ENCODE measurements at places on chromosomes 1 and 21.

DNA sequence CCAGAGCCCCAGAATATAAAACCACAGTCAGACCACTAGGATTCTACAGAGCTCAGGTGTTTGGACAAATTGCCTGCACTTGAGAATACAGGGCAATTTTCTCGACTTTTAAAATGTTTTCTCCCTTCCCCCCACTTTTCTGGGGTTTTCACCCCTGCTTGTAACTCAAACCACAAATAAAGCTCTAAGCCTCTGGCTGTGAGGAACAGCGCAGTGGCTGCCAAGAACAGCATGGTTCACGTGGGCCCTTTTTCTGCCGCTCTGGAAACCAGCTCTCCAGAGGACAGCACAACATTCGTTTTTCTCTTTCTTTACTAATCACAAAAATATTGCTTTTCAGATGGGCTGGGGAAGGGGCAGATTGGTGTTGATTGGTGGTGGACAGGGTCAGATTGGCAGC lies 102.2 kb upstream of the JUN start:
- peak; percentile 11 for DNase-seq

GRCh38 chr1:2306151-2306978 lies 78.2 kb downstream of the SKI start:
- no peak for DNase-seq

GRCh38 chr21:37231671-37232070 lies 35.5 kb downstream of the VPS26C start:
- no peak for DNase-seq

DNA sequence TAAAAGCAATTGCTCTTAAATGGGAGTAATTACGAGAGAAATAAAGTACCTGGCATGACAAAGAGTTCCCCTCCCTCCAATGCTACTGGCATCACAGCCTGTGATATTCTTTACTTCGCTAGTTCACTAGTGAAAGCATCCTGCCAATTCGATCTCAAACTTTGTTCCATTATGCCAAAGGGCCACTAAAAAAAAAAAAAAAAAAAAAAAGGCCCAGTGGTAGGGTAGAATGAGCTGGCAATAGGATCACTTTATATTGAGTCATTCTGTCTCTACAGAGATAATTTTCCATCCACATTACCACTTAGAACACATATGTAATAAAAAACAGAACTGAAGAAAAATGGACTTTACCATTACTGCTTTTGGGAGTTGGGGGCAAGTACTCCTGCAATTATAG lies 11.2 kb downstream of the PUM1 start:
- no peak for DNase-seq

DNA sequence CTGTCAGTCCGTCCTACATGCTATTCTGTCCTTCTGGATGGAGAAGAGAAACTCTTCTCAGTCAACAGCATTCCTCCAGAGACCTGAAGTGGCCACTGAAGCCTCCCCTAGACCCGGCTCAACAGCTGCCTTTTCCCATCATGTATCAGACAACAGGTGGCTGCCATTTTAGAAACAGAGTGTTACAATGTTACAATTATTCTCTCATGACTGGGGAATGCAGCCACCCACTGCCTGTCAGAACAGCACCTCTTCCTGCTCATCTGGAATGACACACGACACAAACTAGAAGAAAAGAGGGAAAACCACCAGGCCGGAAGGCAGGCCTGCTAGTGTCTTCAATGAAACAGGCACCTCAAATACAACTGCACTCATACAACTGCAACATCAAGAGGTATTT lies 105.3 kb downstream of the PGBD5 start:
- no peak for DNase-seq

DNA sequence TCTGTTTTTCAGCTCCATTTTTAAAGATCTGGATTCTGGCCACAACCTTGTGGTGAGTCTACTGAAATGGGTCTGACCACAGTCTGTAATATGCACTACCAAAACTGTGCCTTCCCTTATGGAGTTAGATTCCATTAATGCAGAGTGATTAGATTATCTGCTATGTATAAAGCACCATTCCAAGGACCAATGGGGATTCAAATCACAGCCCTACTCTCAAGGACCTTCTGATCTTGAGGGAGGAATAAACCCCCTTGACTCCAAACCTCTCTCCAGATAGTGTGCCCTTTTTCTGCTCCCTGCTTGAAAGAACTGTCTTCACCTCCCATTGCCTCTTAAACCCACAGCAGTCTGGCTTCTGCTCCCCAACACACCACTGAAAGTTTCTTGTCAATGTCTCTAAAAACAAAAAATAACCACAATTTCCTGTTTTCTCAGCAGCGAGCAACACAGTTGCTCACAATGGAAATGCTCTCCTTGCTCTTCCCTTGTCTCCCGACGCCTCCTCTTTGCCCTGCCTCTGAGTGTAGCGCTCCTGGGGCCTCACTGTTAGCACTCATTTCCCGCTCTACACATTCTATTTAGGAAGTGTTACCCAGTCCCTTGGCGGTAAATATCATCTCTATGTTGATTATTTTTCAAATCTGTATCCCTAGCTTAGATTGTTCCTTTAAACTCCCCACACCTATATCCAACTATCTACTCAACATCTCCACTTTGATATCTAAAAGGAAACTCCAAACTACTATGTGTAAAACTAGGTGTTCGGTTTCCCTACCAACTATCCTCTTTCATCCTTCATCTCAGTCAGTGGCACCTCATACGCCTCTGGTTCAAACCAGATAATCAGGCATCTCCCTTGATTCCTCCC lies 13.6 kb downstream of the PCNX2 start:
- DNase-seq = peak; percentile 21

DNA sequence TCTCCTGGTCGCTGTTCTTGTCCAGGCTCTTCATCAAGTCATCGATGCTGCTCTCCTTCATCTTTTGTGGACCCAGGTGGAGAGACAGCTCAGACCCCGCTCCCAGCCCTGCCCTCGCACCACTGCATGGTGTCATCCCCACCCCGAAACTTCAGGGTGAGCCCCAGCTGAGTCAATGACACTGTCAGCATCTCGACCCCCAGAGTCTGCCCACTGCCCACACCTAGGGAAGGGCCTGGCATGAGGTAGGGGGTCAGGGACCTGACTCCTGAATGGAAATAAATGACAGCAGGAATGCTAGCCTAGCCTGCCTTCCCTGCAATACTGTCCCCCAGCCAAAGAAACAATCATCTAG lies 1.6 kb upstream of the S100A6 start:
- no peak for DNase-seq

DNA sequence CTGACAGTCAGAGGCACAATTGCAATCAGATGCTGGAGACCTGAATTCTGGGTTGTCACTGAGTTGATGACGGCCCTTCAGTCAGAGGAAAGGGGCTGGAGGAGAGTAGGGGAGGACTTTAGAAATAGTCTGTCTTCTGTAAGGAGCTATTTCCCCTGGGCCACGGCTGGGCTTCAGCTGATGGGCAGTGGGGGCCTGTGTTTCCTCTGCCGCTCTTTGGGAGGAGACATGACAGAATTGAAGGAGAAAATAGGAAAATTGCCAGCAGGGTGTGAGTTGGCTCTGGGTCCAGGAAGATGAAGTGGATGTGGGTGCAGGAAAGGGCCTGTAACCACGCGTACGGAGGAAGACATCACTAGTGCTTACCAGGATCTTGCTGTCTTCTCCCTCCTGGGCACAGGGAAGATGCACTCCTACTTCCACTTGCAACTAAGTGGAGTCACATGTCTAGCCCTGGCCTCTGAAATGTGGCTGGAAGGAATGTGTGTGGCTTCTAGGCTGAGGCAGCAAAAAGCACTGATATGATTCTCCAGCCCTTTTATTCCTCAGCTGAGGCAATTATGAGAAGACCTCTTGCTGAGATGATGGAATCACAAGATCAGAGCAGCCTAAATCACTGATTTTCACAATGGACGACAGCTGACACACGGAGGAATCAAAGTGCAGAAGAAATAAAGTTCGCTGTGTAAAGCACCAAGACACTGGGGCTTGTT lies 250.0 kb downstream of the GRIK3 start:
- DNase-seq = no peak

GRCh38 chr1:224495866-224496265 lies 61.3 kb upstream of the WDR26 start:
- DNase-seq = no peak

DNA sequence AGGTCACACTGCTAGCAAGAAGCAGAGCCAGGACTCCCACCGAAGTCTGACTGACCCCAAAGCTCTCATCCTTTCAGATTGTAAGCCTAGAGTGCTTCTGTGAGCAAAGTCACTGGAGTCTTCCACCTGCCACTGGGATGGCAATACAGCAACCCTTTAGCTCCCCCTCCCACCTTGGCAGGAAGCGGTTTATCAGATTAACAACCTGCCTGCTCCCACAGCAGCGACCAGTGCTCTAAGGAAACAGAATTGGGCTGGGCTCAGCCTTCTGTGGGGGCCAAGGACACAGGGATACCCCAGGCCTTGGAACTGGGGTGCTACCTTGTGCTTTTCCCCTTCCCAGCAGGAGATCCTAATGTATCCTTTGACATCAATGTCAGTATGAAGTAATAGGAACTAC lies 76.0 kb downstream of the GFI1 start:
- no peak for DNase-seq

- DNase-seq = no peak
Measured at GRCh38 chr1:10765734-10766478, 30.5 kb downstream of the CASZ1 start.

DNA sequence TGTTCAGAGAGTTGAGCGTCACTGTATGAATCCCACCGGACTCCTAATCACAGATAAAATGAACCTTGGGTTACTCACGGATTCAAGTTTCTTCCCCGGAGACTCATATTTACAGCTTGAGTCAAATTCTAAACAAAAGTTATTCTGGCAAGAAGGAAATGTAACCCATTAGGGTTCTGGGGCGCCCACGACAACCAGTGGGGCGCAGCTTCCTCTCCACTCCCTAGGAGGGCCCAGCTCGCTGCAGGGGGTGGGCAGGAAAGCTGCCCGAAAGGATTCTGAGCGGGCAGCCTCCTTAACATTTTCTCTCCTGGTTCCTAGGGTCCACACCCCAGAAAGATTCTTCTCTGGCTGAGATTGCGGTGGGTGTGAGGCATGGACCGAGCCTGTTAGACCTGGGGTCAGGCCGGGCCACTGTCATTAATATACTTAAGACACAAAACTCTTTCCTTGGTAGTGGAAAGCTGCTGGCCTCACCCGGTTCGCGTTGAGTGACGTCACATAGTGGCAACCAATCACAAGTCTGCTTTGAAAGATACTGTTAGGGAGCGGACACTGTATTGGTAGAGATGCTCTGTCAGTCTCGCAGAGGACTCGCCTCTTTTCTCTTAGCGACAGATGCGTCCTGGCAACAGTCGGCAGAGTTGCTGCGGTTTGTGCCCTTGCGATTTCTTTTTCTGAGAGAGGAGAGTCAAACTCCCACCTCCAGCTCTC lies 13.6 kb upstream of the MCOLN3 start:
- DNase-seq = peak; percentile 85

GRCh38 chr1:10755970-10756521 lies 40.4 kb downstream of the CASZ1 start:
- peak; percentile 38 for DNase-seq

GRCh38 chr1:26910343-26911160 lies 3.2 kb downstream of the NR0B2 start:
- DNase-seq = no peak

- no peak for DNase-seq
Measured at GRCh38 chr1:3669421-3669821, 17.1 kb downstream of the TP73 start.

- DNase-seq = no peak
Measured at GRCh38 chr1:22290157-22290556, 147.3 kb upstream of the WNT4 start.

DNA sequence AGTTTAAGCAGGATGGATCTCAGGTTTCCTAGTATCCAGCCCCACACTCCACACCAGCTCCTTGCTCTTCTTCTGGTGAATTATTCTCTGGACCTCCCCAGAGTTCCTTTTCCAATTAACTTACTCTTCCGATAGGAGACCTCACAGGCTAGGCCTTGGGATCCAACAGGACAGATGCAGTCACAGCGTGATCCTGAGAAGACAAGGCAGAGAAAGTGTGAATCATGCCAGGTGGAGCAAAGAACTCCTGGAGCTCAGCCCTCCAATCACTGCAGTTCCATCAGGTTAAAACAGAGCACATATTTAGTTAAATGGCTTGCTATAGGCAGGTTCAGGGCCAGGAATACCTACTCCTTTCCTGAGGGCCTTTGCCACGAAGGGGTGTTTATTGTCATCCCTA lies 34.1 kb downstream of the C8B start:
- no peak for DNase-seq

- DNase-seq = no peak
Measured at GRCh38 chr1:84737590-84737989, 47.3 kb upstream of the SSX2IP start.

- DNase-seq = no peak
Measured at GRCh38 chr1:79089946-79090345, 83.4 kb upstream of the ADGRL4 start.

GRCh38 chr1:233627823-233628222 lies 13.9 kb downstream of the KCNK1 start:
- DNase-seq = no peak

- DNase-seq = no peak
Measured at GRCh38 chr21:46384556-46384955, 60.6 kb downstream of the PCNT start.

DNA sequence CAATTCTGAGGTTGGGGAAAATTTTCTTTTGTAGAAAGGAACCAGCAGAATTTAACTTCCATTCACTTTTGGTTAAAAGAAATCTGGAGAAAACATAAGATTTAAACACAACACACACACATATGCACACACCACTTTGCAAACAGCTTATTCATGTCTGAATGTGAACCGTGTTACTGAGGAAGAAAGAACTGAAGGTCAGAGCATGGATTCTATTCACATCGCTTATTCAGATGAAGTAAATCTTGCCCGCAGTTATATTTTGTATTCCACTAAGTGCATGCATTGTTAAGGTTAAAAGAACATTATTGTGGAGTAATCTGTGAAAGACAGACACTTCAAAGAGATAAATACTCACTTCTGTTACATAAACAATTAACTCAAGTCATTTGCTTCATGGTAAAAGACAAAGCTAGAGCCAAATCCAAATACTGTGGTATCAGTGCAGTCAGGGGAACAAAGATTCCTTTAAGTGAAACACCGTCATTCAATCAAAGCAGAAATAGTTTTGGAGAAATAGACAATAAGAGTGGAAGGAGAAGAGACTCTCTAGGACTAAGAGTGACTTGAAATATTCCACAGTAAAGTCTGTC lies 82.0 kb downstream of the LRRC53 start:
- DNase-seq = no peak

DNA sequence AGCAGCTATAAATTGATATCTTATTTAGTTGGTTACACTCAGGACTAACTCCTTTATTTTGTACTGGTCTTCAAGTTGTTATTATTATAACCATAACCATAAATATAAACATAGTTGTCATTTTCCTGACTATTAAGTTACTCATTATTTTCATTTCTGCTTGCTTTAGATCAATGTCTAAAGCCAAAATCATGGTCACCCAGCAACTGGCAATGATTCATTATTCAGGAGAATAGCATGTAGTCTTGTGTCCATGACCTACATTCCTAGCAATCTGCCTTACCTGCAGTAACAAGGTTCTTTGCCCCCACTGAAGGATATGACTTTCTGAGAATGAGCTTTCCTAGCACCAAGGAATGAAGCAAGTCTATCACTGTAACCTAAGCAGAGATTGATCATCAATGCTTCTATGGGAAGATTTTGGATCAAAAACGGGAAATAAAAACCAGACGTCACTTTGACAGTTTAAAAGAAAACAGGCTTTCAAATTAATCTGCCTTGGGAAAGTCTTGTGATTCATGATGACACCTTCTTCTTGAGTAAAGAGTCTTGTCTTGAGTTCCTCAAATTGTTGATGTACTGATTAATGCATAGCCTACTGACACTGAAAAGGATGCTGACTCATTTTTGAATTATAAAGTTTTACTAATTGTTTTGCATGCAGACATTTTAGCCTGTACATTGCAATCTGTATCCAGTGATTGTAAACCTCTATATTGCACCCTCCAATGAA lies 203.3 kb upstream of the IVNS1ABP start:
- DNase-seq = no peak
